SK-MEL-5 (cell line): ENCODE measurements at places on chromosomes 12 and 14. TPM values are rescaled to one million over a fixed set of nuclear protein-coding genes. Genes with fewer than 3 reads are reported as not detected.

- no peak for DNase-seq
Measured at GRCh38 chr12:51864833-51865670, 16.5 kb upstream of the FIGNL2 start.

DNA sequence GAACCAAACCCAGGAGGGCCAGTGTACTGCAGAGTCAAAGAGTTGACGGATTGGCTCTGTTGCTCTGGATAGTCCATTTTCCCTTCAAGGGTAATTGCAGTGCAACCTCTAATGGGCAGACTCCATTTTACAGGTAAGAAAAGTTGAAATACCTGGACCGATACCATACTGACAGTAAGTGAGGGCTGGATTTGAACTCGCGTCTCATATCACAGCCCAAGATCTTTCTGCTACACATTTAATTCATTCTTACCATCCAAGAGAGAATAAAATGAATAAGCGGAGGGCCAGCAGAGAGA lies 356 bp upstream of the ZC3H14 start:
- no peak for DNase-seq

The EPYC gene
- total RNA-seq = 0.87 and 1.0 TPM in 2 replicates

The CCDC177 gene
- 0.05 and 0.16 TPM in 2 replicates for total RNA-seq
